ENCODE measurements at places on chromosomes 11 and 22.

DNA sequence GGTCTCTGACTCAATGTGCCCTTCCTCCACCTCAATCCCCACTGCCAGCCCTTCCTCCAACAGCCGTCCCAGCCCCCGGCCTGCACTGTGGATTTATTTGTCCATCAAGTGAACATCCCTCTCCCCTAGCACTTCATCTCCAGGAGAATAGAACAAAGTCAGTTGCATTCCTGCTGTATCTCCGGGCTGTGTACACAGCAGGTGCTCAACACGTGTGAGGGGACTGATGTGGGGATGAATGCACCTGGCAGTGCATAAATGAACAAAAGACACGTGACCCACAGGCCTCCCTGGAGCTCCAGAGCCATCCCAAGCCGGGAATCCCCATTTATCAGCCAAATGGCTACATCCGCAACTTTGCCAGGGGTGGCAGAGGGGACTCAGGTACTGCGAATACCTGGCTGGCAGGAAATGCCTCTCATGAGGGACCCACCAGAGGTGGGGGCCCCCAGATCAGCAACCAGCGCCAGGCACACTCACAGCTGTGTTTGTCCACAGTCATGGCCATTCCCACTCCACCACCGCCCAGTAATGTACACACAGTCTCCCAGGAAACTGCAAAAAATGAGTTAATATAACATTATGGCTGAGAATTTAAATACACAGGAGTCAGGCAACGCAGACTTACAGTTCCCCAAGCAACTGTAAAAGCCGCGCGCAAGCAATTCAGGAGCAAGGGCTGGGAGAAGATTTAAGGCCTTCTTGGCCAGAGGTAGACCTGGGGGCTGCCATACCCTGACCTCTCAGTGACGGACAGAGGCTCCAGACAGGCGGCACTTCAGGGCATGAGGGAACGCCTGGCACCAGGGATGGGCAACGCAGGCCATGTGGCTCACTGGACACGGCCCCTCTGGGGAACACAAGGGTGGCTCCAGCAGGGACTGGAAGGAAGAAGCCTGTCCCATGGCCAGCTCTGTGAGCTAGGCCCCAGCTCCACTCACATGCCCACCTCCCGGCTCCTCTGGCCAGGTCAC lies 50.3 kb upstream of the TCF20 start:
- DNase-seq = no peak

DNA sequence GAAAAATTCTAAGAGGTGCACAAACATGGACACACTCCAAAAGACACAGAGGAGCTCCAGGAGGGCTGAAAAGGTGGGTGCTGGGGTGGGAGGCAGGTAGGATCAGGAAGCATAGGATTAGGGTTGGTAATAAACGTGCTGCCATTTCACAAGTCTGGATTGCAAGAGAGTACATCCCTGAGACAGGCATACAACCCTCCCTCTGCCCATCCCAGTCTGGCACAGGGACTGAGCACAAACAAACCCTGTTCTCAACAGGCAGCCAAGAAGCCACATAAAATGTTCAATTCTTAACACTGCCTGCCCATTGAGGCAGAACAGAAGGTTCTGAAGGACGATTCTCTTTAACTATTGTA lies 18.5 kb downstream of the SLC35F2 start:
- DNase-seq = no peak

GRCh38 chr11:83659466-83659865 lies 373.3 kb upstream of the CCDC90B start:
- DNase-seq = no peak

- no peak for DNase-seq
Measured at GRCh38 chr22:50087646-50088045, 2.2 kb upstream of the MOV10L1 start.

- no peak for DNase-seq
Measured at GRCh38 chr11:57071829-57072228, 83.1 kb downstream of the OR5AK2 start.

DNA sequence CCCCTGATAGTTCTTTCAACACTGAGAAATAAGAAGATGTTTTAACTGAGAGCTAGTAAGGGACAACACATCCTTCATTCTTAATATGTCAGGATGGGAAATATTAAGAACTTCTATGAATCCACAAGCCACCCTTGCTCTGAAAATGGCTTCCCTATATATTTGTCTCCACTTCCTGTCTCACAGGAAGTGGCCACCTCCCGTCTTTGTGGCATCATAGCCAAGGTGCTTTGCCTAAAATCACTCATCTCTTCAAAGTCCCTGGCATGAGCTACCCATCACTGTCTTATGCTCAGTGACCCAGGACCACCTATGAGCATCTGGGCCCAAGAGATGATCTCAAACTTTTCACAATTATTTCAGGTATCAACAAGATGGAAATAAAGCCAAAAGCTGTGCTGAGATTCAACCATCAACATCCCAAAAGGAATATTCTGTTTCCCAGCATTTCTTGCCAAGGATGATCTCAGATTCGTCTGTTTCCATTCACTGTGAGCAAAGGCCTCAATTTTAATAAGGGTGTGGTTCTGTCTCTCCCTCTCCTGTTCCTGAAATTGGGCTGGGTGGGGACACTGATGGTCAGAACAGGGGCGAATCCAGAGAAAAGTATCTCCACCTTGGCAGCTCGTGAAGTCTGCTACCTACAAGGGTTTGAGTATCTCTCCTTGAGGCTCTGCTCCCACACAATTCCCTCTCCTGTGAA lies 493.9 kb downstream of the MN1 start:
- DNase-seq = no peak
